Activated CD4-positive, CD25-positive, alpha-beta regulatory T cell (primary cell): ENCODE measurements at places on chromosomes 1 and 21.

GRCh38 chr1:160607011-160607671 is 27.8 kb upstream of the CD84 start:
- peak; percentile 8 for DNase-seq

GRCh38 chr1:88272216-88272615 is 411.9 kb upstream of the PKN2 start:
- no peak for DNase-seq

- DNase-seq: peak; percentile 75
These were observed at the start of gene LRRC8B for GRCh38 chr1:89524369-89525168. Gene LRRC8B, plus strand, starts transcription at chr1:89524829. Its CDS starts 57,822 bp downstream, at chr1:89582651.

DNA sequence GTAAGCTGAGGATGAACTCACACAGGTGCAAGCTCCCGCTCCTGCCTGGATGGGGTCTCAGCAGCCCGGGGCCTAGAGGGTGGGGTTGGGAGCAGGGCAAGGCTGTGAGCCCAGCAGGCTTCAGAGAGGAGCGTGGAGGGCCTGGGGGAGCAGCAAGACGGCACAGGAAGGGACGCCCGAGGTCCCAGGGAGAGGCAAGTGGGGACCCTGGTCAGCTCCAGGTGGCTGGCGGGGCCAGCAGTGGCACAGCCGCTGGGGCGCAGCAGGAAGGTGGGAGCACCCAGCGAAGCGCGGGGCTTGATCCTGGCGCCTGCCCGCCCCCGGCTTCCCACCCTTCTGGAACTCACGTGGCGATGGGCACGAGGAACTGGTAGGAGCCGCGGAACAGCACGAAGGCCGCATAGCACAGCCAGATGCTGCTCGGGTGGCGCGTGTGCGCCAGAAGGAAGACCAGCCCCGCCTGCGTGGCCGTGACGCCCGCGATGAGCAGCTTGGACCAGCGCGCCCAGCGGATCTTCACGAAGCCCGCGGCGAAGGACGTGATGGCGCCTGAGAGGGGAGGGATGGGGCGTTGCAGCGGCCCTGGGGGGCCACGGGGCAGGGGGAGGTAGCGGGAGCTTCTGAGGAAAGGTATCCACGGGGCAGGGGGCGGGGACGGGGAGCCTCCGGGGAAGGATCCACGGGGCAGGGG is 11.7 kb downstream of the SLC19A1 start:
- DNase-seq: no peak

- DNase-seq: no peak
These were observed 4.5 kb downstream of the ADPRS start for GRCh38 chr1:36093226-36093625.

DNA sequence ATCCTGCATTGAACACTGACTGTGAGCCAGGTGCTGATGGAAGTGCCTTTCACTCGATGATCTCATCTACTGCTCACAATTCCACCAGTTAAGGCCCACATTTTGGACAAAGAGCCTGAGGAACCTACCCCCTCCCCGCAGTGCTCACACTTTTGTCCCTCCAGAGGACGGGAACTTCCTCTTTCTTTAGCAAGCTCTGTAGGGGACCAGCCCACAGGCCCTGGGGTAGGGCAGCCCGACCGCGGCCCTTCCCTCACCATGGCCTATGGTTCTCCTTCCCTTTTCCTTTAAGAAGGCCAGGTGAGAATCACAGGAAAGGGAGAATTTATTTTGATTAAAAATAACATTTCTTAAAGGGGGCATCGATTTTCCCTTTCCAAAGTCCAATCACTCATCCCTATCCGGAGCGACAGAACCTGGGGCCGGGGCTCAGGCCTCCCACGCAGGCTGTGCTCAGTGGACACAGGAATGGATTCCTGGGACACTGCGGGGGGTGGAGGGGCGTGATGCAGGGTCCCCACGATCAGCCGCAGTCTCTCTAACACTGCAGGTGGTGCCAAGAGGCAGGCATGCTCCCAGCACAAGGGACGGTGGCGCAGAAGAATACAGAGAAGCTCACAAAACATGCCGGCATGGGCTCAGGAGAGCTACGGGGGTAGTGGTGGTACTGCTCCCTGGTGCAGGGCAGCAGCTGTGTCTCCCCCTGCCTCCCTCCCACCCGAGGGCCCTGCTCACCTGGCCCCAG is 8.9 kb upstream of the KCNE1 start:
- DNase-seq: no peak

DNA sequence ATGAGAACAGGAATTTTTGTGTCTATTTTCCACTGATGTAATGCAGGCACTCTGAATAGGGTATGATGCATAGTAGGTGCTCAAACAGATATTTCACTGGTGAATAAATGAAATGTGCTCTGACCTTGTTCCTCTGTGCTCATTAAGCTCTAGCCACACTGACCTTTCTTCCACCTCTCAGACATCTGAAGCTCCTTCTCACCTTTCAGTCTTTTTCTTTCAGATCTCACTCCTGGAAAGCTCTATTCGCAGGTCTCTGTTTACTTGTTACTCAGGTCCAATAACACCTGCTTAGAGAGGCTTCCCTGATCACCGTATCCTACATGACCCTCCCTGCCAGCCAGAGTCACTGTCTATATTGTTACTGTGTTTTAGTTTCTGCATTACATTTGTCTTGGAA is 59.2 kb upstream of the IVNS1ABP start:
- DNase-seq: no peak

GRCh38 chr1:109239409-109240068 is 9.8 kb upstream of the CELSR2 start:
- no peak for DNase-seq

DNA sequence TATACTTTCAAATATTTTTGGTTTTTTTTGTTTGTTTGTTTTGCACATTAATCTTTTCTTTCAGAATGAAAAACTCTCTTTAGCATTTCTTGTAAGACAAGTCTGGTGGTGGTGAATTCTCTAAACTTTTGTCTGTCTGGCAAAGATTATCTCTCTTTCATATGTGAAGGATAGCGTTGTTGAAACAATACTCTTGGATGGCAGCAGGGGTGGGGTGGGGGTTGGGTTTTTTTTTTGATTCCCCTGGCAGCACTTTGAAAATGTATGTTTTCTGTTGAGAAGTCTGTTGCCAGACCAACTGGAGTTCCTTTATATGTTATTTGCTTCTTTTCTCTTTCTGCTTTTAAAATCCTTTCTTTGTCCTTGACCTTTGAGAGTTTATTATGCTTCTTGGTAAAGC is 160.2 kb downstream of the VAV3 start:
- no peak for DNase-seq

GRCh38 chr1:161725908-161726472 is 4.6 kb downstream of the FCRLB start:
- DNase-seq: peak; percentile 11

- DNase-seq: no peak
These were observed 108.8 kb downstream of the KIAA0319L start for GRCh38 chr1:35448344-35448801.
